ENCODE measurements at places on chromosomes 1 and 21.

DNA sequence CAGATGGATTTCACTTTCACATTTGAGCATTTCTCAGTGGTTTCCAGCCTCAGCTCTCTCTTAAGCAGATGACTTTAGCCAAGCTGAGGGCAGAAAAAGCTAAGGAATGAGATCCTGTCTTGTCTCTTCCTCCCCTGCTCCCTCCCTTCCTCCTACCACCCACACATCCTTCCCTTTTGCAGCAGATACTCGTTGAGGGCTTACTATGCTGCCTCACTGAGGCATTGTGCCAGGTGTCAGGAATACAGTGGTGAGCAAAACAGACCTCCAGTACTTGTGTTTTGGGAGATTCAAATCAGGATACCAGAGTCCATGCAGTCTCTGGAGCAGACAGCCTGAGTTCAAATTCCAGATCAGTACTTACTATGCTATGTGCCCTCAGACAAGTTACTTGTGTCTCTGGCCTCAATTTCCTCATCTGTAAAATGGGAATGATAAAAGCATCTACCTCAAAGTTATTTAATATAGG, 43.2 kb downstream of the KIF26B start:
- no peak for DNase-seq

DNA sequence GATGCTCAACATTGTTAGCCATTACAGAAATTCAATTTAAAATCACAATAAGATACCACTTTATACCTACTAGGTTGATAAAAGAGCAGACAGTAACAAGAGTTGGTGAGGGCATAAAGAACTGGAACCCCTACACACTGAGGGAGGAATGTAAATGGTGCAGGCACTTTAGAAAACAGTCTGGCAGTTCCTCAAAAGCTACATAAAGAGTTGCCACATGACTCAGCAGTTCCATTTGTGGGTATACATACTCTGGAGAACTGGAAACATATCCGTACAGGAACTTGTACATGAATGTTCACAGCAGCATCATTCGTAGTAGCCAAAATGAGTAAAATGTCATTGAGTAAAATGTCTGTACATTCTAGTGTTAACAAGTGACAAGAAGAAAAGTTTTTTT, 17.0 kb downstream of the NSL1 start:
- DNase-seq = no peak

- no peak for DNase-seq
Measured at GRCh38 chr1:54239035-54239383, 39.0 kb downstream of the MRPL37 start.

GRCh38 chr1:165152109-165152508, 204.4 kb downstream of the LMX1A start:
- no peak for DNase-seq

DNA sequence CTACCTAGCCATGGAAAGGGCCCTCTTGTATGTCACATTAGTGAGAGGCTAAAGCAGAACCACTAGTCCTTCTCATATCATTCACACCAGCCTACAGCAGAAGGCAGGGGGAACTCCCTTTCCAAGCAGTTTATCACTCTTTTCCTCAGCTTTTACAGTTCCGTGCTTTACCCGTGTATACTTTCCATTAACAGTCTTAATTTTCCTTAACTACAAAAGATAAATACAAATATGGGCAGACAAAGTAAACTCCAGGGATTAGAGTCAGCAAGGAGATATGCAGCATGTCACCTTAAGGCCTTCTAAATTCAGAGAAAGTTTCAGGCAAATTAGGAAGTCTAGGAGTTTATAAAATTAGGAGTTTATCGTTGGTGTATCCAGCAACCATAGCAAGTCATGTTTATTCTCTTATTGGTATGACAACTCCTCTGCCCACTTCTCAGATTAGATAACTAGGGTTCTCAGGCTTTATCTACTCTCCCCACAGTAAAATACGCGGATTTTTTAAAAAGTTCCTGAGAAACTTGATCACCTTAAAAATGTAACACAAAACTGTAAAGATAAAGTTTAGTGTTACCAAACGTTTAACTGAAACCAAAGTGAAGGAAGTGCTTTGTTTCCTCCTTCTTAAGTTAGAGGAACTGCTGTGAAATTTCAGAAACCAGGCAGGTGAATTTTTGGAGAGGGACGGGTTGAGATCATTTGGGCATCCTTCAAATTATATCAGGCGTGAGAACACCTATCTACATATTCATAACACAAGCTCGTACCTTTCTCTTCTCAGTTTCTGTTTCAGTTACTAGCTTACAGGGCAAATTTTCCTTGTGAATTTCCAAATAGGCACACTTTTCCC, 42.7 kb upstream of the SLC19A2 start:
- no peak for DNase-seq
